ENCODE measurements at places on chromosomes 3 and 15. TPM values are rescaled to one million over a fixed set of nuclear protein-coding genes. Genes with fewer than 3 reads are reported as not detected.

The MCF2L2 gene
- 0.87 TPM for total RNA-seq

The VGLL4 gene
- total RNA-seq, result 52.4 TPM

- no peak for DNase-seq
Observed at GRCh38 chr15:45471151-45471550, 51.4 kb downstream of the SLC30A4 start.

DNA sequence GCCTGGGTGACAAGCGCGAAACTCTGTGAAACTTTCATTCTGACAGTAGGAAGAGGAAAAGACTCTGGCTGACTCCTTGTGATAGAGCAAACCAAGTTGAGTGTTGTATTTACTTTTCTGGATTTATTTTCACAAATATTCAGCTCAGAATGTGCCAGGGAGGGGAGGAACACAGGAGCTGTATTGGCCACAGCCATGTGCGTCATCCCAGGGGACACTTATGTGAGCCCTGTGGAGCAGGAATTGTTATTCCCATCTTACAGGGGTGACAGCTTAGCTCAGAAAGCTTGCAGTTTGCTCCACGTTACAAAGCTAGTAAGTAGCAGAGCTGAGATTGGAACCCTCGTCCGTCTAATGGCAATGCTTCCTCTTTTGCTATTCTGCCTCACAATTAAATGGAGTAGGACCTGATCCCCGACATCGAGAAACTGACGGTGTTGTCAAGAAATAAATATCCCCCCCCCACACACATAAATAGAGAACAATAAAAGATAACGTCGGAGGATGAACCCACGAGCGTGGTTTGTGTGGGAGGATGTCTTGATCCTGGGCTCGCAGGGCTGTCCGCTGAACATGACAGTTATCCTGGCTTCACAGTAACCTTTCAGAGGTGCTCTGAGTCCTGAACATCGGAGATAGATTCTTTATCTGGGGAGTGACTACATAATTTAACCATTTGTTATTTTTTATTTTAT, 151.6 kb upstream of the CTDSPL start:
- no peak for DNase-seq

GRCh38 chr15:79472446-79472845, 40.3 kb downstream of the MINAR1 start:
- no peak for DNase-seq

DNA sequence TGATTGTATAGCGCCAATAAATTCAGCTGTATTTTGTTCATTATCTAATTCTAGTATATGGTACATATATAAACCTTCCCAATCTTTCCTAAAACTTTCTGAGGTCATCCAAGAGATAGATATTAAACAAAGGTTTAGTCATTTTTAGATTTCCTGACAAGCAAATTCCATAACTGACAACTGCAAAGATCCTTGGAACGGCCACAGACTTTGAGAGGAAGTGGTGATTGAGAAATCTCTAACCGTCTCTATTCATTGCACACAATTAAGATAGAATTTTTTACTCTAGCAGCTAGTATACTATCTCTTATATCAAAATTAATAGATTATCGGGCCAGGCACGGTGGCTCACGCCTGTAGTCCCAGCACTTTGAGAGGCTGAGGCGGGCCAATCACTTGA, 4.7 kb downstream of the CSNK1G1 start:
- DNase-seq, result no peak

GRCh38 chr3:78645628-78646310, 1122.0 kb downstream of the ROBO1 start:
- peak; percentile 78 for DNase-seq

GRCh38 chr3:152269056-152269830, 514 bp downstream of the MBNL1 start:
- DNase-seq, result no peak

DNA sequence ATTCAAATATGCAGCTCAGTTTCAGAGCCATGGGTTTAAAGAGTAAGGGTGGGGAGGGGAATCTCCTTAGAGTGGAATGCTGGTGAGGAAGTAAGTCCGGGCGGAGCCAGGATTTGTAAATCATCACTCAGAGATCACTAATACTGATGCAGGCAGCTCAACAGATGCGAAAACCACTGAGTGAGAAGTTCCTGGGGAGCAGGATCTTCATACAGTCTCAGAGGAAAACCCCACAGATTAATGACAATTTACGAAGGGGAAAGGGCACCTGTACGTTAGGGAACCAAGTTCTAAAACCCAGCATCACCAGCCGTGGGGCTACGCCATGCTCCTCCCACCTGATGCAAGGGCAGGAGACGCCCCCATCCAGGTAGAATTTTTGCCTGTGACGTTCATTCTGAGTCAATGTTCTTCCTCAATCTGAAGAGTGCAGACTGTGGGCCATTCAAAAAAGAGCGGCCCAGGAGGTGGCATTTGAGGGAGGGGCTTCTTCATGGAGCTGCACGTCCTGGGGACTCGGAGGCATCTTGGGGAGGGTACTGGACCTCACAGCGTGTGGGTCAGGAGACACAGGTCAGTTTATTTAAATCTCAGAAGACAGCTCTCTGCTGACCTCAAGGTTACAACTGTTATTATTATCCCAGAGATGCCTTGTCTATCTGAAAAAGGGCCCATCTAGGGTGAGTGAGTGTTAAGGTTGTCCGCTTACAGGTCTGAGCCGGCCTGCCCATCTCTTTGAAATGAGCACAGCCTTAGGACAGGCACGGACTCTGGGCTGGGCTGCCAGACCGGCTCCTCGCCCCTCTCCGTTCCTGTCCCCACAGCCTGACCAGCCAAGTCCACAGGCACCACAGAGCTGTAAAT, 228.0 kb downstream of the XXYLT1 start:
- no peak for DNase-seq

DNA sequence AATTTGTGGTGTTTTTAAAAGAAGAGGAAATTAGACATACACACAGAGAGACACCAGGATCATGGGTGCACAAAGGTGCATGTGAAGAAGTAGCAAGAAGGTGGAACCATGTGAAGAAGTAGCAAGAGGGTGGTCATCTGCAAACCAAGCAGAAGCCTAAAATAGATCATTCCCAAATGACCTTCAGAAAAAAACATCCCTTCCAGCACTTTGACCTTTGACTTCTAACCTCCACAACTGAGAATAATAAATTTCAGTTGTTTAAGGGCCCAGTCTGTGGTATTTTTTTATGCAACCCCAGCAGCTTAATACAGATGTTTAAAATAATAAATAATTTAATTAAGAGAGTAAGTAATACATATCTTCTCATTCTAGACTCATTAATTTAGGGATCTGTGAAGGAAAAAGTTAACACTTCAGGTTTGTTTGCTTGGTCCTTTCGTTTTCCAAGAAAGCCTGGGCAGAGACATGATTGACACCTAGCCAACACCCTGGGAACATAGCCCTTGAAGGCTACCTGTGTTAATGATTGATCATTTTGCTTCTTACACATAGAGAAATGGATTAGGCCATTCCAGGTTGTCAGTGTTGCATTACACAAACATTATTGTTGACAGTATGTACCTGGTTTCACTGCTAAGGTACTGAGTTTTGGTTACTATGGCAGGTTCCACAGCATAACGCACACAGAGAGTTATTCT, 1331.2 kb upstream of the GBE1 start:
- DNase-seq, result peak; percentile 10

GRCh38 chr3:44982817-44983216, 6.8 kb downstream of the EXOSC7 start:
- DNase-seq, result no peak

DNA sequence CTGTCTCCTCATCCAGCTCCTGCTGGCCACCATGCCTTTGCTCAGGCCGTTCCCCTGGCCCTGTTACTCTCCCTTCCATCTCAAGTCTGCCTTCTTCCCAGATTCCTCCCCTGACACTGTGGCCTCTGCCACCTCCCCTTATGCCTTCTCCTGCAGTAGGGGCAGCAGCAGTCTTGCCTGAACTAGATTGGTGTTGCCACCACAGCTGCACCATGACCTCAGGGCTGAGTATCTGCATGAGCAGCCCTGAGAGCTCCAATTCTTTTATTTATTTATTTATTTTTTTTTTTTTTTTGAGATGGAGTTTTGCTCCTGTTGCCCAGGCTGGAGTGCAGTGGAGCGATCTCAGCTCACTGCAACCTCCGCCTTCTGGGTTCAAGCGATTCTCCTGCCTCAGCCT, 13.8 kb upstream of the CAMP start:
- DNase-seq, result no peak

Measured in epithelial cell of proximal tubule (primary cell).